Lower lobe of right lung (tissue), 2 donors: ENCODE measurements at places on chromosomes 13 and 19.

DNA sequence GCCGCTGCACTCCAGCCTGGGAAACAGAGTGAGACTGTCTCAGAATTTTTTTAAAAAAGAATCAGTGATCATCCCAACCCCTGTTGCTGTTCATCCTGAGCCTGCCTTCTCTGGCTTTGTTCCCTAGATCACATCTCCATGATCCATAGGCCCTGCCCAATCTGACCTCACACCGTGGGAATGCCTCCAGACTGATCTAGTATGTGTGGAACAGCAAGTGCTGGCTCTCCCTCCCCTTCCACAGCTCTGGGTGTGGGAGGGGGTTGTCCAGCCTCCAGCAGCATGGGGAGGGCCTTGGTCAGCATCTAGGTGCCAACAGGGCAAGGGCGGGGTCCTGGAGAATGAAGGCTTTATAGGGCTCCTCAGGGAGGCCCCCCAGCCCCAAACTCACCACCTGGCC, at the start of gene KLK2:
KLK2 (plus strand) TSS at position 384 of the 400 bp plus-strand sequence. CDS start 35 bp downstream, outside the sequence.
- DNase-seq = no peak

DNA sequence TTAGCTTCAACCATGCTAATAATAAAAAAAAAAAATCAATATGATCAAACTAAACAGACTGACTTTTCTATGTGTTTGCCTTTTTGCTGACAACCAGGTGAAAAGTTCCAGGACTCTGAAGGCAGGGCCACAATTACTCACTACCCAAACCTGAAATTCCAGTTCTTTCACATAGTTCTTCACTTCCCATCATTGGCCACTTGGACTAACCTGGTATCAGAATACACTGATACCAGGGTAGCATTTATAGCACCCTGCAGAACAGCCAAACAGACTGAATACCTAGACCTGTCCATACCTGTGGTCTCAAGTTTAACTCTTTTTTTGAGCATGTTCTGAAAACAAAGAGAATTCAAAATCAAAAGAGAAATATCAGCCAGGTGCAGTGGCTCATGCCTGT, 25.1 kb downstream of the ELF1 start:
- DNase-seq = no peak

DNA sequence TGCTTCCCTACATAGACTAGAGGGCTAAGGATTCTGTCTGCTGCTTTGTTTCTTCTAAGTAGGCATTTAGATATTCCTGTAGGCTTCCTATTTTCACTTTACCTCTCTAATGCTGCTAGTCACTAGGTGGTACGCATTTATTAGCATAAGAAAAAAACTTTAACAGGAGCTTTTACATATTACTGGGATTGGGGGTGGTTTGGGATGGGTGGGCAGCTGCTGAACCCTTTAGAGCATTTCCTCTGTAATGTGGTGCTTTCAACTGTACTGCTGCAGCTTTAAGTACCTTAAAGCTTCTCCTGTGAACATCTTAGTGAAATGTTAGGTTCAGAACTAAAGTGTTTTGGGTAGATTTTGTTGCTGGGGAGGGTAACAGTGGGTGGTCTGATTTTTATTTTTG, 92.6 kb downstream of the ZNF486 start:
- DNase-seq = no peak

GRCh38 chr19:23771316-23771715, 12.6 kb upstream of the ZNF681 start:
- DNase-seq = no peak

DNA sequence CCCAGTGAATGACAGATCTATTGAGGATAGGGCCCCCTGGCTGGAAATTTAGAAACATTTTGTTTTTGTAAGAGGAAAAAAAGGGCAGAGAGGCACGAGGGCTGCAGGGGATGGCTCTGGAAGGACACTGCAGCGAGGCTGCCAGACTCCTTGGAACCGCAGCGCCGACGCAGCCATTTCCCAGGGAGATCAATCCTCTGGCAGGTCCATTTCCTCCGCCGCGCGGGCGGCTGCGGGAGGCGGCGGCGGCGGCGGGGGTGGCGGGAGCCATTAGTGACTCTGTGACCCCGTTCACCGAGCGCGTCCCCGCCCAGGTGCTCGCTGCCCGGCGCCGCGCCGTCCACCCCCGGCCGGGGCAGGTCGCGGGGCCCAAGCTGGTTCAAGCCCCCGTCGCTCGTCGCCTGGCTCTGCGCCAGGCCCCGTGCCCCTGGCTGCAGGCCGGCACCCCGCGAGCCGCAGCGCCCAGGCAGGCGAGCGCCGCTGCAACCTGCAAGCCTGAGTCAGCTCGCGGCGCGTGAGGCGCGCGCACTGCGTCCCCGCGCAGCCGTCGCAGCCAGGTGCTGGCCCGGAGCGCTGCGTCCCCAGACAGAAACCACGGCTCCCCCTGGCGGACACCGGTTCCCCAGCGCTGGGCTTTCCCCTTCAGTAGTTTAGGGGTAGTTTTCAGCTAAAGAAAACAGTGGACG, 192.6 kb downstream of the KATNAL1 start:
- DNase-seq = peak; percentile 94

- DNase-seq = no peak
Observed at GRCh38 chr19:23789246-23789645, 30.6 kb upstream of the ZNF681 start.

DNA sequence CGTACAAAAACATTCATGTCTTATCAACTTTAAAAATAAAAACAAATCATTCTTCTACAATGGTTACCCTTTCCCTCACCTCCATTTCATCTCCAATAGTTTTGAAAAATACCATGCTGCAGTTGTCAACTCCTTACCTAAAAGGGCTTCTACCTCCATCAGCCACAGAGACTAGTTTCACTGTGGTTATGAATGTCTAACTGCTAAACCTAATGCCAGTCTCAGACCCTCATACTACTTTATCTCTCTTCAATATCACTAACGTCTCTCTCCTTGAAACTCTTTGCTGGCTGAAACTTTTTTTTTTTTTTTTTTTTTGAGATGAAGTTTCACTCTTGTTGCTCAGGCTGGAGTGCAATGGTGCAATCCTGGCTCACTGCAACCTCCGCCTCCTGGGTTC, 27.1 kb downstream of the LNX2 start:
- no peak for DNase-seq

DNA sequence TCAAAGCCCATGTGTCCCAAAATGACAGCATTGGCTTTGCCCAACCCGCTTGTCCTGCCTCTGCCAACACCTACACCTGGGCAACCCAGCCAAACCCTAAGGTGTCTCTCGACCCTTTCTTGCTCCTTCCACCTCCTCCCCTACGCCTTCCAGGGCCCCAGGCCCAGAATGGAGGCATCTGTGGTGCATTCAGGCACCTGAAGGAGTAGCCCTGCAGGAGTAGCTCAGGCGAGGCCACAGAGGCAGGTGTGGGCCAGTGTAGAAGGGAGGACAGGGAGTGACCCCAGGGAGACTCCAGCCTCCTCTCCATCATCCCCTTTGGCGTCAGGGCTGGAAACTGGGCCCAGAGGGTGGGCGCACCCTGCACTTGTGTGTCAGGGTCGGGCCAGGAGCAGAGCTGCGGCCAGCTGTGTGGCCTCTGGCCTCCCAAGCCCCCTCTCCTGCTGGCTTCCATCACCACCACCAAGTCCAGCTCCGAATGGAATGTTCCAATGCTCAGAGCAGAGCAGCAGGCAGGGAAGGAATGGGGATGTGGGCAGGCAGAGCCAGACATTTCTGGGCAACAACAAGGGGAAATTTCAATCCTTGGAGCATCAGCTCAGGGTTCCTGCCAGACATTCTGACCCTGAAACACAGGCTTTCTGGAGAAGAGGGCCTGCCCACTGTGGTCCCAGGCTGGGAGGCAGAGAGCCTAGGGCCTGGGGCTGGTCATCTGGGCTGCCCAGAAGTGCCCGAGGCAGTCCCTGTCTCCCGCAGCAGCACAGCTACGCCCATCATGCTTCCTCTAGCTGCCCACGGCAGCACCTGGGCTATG, 16.4 kb downstream of the PLEKHF1 start:
- DNase-seq = no peak

DNA sequence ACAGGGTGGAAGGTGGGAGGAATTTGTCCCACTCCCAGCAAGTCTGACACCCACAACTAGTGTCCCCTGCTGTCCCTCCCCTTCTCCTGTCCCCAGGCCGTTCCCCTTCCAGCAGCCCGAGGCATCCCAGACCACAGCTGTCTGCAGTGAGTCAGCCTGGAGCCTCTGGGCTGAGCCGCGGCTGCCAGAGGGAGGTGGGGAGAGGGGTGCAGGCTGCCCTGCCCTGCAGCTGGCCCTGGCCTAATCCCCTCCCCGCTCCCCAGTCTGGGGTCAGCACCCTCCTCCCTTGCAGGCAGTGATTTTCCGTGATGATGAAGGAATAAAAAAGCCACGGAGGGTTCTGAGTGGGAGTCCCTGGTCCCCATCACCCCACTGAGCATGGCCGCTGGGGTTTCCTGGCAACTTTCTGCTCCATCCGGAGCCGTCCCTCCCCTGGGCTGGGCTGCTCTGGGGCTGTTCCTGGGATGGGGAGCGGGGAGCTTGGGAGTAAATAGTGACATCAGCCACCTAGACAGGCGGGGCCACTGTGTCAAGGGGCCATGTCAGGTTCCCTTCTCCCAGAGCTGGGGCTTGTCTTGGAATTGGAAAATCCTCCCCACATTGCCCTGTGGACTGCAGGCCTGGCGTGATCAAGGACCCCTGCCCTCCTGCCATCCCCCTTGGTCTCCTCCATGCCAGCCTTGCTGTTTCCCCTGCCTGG, 16.8 kb downstream of the SPC24 start:
- peak; percentile 61 for DNase-seq

DNA sequence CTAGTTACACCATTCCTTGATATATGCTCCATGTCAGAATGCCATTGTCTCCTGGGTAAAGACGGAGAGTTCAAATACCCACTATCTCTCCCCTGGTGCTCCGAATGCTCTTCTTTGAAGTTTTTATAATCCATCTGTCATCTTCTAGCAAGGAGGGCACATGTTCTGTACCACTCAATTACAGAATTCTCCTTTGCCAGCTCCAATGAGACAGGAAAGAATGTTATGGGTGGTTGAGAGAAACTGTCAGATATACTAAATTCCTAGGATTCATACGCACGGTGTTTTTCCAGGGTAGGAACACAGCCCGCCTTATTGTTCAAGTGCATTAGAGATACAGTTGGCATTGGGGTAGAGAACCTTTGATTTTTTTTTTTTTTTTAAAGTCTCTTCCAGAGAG, 118.0 kb upstream of the ZNF536 start:
- no peak for DNase-seq

GRCh38 chr13:95485518-95486144, 66.9 kb upstream of the CLDN10 start:
- no peak for DNase-seq

GRCh38 chr13:110680852-110681251, 25.1 kb downstream of the CARS2 start:
- no peak for DNase-seq

- DNase-seq = no peak
Observed at GRCh38 chr19:1144741-1145140, 29.3 kb downstream of the SBNO2 start.

DNA sequence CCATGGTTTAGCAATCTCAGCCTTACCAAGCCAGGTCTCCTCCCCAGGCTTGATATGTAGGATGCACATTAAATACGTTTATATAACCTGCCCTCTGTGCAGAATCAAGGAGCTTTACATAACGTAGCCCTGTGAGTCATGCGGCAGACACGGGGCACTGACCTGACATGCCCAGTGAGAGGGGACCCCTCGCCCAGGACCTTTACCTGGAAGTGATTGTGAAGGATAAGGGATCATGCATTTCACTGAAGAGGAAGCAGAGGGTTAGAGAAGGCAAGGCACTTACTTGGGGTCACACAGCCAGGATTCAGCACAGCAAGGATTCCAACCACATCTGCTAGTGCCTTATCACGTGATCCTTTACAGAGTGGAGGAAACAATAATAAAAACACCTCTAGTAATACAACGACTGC, 18.9 kb upstream of the FOSB start:
- DNase-seq = no peak

- DNase-seq = no peak
Observed at GRCh38 chr13:98869408-98870090, 108.3 kb downstream of the DOCK9 start.

DNA sequence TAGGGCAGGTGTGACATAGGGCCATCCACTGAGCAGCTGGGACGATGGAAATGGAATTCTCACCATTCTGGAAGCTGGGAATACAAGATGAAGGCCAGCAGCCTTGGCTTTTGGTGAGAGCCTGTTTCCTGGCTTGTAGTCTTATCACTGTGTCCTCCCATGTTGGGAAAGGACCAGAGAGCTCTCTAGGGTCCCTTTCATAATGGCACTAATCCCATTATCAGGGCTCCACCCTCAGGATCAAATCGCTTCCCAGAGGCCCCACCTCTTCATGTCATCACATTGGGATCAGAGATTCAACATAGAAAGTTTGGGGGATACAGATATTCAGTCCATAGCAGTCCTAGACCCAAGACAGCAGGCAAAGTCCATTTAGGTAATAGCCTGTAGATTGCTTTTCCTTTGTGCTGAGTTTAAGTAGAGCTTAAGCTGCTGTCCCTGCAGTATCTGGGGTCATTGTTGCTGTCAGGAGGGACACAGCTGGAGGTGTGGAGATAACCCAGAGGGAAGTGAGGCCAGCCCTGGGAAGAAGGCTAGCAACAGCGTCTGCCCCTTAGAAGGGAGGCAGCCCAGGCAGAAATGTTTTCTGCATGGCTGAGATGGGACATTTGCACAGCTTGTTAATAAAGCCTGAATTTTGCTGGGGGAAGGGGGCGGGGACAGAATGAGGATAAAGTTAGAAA, 136.5 kb upstream of the GPR12 start:
- DNase-seq = no peak

- DNase-seq = no peak
Observed at GRCh38 chr13:28659621-28659970, 666 bp downstream of the POMP start.

DNA sequence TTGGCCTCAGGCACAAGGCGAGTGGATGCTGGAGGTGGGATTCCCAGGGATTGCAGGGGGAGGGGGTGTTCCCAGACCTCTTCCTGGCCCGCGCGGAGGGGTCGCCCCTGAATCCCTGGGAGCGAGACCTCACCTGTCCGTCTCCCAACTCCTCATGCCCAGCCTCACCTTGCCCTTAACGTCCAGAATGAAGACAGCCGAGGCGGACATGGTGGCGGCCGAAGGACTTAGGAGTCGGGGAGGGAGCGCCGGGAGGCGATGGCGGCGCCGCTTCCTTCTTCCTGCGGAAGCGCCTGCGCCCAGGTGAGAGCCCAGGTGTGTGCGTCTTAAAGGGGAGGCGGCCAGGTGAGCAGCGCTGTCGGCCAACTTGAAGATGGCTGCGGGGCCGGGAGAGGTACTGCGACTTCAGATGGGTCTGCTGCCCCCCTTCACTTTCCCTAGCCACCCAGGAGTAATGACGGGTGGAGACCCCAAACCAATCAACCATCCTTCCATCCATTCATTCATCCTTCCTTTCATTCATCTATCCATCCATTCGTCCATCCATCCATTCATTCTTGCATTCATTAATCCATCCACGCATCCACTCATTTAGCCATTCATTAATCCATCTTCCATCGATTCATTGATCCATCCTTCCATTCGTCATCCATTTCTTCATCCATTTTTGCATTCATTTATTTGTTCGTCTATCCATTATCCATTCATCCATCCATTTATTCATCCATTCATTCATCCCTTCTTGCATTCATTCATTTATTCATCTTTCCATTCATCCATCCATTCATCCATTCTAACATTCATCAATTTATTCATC, at the start of gene AP1M2:
AP1M2 (minus strand) TSS at position 291 of the 817 bp plus-strand sequence; CDS start at position 210, 81 bp downstream.
- DNase-seq = peak; percentile 73
